ENCODE measurements at places on chromosomes 5 and 9.

- no peak for DNase-seq
Observed at GRCh38 chr9:138115506-138115905, 237.9 kb downstream of the CACNA1B start.

- no peak for DNase-seq
Observed at GRCh38 chr5:93909356-93909755, 168.0 kb upstream of the POU5F2 start.

GRCh38 chr5:78495800-78496199, 135.4 kb downstream of the SCAMP1 start:
- DNase-seq = no peak

- no peak for DNase-seq
Observed at GRCh38 chr5:139820130-139820529, 24.5 kb downstream of the PSD2 start.

- no peak for DNase-seq
Observed at GRCh38 chr5:173973616-173973969, 15.4 kb upstream of the C5orf47 start.
